ENCODE measurements at places on chromosomes 5 and 9. TPM values are rescaled to one million over a fixed set of nuclear protein-coding genes. Genes with fewer than 3 reads are reported as not detected.

The DMRT3 gene
- total RNA-seq: not detected

The CNTNAP3B gene
- total RNA-seq: 2.2 TPM

The ZFP37 gene
- 4.4 TPM for total RNA-seq

The UQCRQ gene
- total RNA-seq: 73.7 TPM

The NCS1 gene
- 35.8 TPM for total RNA-seq

DNA sequence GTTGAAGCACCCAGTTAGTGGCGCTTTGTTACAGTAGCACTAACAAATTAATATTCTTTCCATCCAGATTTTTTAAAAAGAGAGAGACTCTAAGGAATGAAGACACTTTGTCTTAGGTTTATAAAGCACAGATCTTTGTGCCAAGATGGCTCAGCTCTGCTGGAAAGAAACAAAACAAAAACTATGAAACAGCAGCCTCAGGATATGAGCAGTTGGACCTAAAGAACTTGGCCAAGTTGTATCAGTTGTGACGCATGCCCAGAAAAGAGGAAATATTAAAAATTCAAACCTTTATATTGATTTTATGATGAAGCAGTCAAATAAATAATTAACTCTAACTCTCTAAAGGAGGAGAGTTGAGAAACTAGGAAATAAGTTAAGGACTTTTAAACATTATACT, 427.2 kb downstream of the SPOCK1 start:
- H3K27me3 ChIP-seq: no peaks in the 10 kb centered on the region
- no peaks in the 10 kb centered on the region for H3K36me3 ChIP-seq
- H3K4me1 ChIP-seq: no peaks in the 10 kb centered on the region
- DNase-seq: no peak
- no peak overlapping the region for H3K27ac ChIP-seq
- H3K4me3 ChIP-seq: no peak overlapping the region

- H3K4me1 ChIP-seq: no peaks in the 10 kb centered on the region
- no peak overlapping the region for H3K27ac ChIP-seq
- DNase-seq: no peak
- H3K4me3 ChIP-seq: no peak overlapping the region
- H3K36me3 ChIP-seq: no peaks in the 10 kb centered on the region
Observed at GRCh38 chr5:23703940-23704855, 196.8 kb downstream of the PRDM9 start.

GRCh38 chr9:124846969-124847368, 6.3 kb upstream of the WDR38 start:
- H3K27ac ChIP-seq: no peak overlapping the region
- H3K4me3 ChIP-seq: no peak overlapping the region
- H3K36me3 ChIP-seq: no peaks in the 10 kb centered on the region
- no peaks in the 10 kb centered on the region for H3K4me1 ChIP-seq
- no peaks in the 10 kb centered on the region for H3K27me3 ChIP-seq
- DNase-seq: no peak

GRCh38 chr9:124756011-124756410, 15.1 kb downstream of the NR6A1 start:
- no peak overlapping the region for H3K4me3 ChIP-seq
- no peaks in the 10 kb centered on the region for H3K36me3 ChIP-seq
- DNase-seq: no peak
- H3K4me1 ChIP-seq: peaks cover 5% of the 10 kb centered on the region
- peaks cover 36% of the 10 kb centered on the region for H3K27me3 ChIP-seq

GRCh38 chr5:9226016-9226536, 319.8 kb downstream of the SEMA5A start:
- no peaks in the 10 kb centered on the region for H3K27me3 ChIP-seq
- no peaks in the 10 kb centered on the region for H3K4me1 ChIP-seq
- DNase-seq: no peak
- no peak overlapping the region for H3K4me3 ChIP-seq
- H3K36me3 ChIP-seq: peaks cover 11% of the 10 kb centered on the region

GRCh38 chr5:135013445-135013844, 20.6 kb downstream of the PITX1 start:
- H3K4me3 ChIP-seq: no peak overlapping the region
- no peak overlapping the region for H3K27ac ChIP-seq
- H3K36me3 ChIP-seq: peaks cover 4% of the 10 kb centered on the region
- peaks cover 7% of the 10 kb centered on the region for H3K4me1 ChIP-seq
- DNase-seq: no peak

- H3K4me3 ChIP-seq: peak within 1 kb of the TSS; percentile 26
- H3K4me1 ChIP-seq: peaks cover 2% of the 10 kb centered on the region
- no peak within 1 kb of the TSS for H3K27ac ChIP-seq
- H3K27me3 ChIP-seq: peaks cover 73% of the 10 kb centered on the region
- no peaks in the 10 kb centered on the region for H3K36me3 ChIP-seq
Observed at GRCh38 chr5:176629853-176630680, at the start of the genes EIF4E1B and SNCB. Gene EIF4E1B, plus strand, starts transcription at chr5:176630675. Its CDS starts 12,113 bp downstream, at chr5:176642788. Gene SNCB, minus strand, starts transcription at chr5:176630534. Its CDS starts 880 bp downstream, at chr5:176629654.

DNA sequence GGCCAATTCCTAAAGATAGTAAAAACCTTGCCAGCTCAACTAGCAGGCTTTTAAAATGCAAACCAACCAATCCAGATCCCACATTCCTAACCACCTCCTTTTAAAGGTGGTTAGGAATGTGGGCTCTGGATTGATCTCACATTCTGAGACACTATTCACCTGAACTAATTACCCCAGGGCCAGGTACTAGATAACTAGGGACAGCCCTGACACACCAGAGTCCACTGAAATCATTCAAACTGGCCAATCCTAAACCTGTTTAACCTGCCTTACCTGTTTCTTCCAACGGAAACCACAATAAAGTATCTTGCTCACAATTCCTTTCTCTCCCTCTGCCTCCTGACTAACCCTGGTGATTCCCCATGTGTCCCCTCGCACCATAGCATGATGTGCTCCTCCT, 168.3 kb upstream of the DMAC1 start:
- no peak overlapping the region for H3K27ac ChIP-seq
- no peaks in the 10 kb centered on the region for H3K36me3 ChIP-seq
- H3K27me3 ChIP-seq: no peaks in the 10 kb centered on the region
- no peaks in the 10 kb centered on the region for H3K4me1 ChIP-seq
- no peak overlapping the region for H3K4me3 ChIP-seq

DNA sequence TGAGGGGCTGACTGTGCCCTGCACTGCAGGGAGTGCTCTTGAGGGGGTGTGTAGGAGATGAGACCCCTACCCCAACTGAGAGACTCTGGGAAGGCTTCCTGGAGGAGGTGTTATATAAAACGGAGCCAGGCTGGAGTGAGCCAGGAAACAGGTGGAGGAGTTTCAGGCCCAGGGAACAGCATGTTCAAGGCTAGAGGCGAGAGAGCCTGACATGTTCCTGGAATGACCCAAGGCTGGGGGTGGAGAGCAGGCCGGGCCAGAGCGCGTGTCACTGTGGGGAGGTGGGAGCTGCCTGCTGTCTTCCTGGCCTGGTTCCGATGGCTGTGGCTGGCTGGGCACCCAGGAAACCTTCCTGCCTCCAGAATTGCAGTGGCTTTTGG, 48.7 kb downstream of the RXRA start:
- H3K27ac ChIP-seq: no peak overlapping the region
- no peak for DNase-seq
- no peaks in the 10 kb centered on the region for H3K36me3 ChIP-seq
- H3K4me1 ChIP-seq: peaks cover 33% of the 10 kb centered on the region
- H3K27me3 ChIP-seq: no peaks in the 10 kb centered on the region
- H3K4me3 ChIP-seq: no peak overlapping the region

- no peaks in the 10 kb centered on the region for H3K36me3 ChIP-seq
- no peak for DNase-seq
- no peak overlapping the region for H3K4me3 ChIP-seq
- no peak overlapping the region for H3K27ac ChIP-seq
- peaks cover 12% of the 10 kb centered on the region for H3K27me3 ChIP-seq
- no peaks in the 10 kb centered on the region for H3K4me1 ChIP-seq
Observed at GRCh38 chr5:132059043-132059695, 1.3 kb upstream of the IL3 start.

GRCh38 chr5:3825531-3826451, 230.2 kb downstream of the IRX1 start:
- no peaks in the 10 kb centered on the region for H3K36me3 ChIP-seq
- no peaks in the 10 kb centered on the region for H3K4me1 ChIP-seq
- no peak for DNase-seq

- DNase-seq: no peak
- peaks cover 8% of the 10 kb centered on the region for H3K4me1 ChIP-seq
- no peaks in the 10 kb centered on the region for H3K27me3 ChIP-seq
- peak overlapping the region; percentile 96 for H3K27ac ChIP-seq
- H3K4me3 ChIP-seq: peak overlapping the region; percentile 64
- no peaks in the 10 kb centered on the region for H3K36me3 ChIP-seq
Observed at GRCh38 chr9:34127035-34127948, 794 bp upstream of the DCAF12 start.

GRCh38 chr5:167839065-167839464, 452.4 kb upstream of the WWC1 start:
- no peak for DNase-seq
- H3K4me3 ChIP-seq: no peak overlapping the region
- H3K27me3 ChIP-seq: no peaks in the 10 kb centered on the region
- H3K36me3 ChIP-seq: no peaks in the 10 kb centered on the region

DNA sequence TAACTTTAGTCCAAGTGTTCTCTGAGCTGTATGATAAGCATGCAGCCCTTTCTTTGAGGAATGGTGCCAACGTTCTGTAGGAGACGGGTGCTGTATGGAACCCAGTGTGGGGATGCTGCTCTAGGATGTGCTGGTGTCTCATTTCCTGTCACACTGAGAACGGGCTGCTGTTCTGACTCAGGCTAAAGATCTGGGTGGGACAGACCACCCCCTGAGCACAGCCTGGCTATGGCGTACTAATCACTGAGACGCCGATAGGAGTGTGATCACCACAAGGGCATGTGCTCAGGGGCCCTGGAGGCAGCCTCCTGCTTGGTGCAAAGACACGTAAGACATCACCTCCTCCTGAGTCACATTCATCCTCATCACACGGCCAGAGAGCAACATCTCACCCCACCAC, 240.4 kb downstream of the IRX2 start:
- no peaks in the 10 kb centered on the region for H3K36me3 ChIP-seq
- H3K4me3 ChIP-seq: no peak overlapping the region
- H3K27me3 ChIP-seq: no peaks in the 10 kb centered on the region
- DNase-seq: no peak
- H3K4me1 ChIP-seq: no peaks in the 10 kb centered on the region

GRCh38 chr9:134373269-134373668, 47.0 kb downstream of the RXRA start:
- no peak for DNase-seq
- H3K4me3 ChIP-seq: no peak overlapping the region
- H3K36me3 ChIP-seq: no peaks in the 10 kb centered on the region
- peaks cover 24% of the 10 kb centered on the region for H3K4me1 ChIP-seq

- H3K36me3 ChIP-seq: no peaks in the 10 kb centered on the region
- H3K27ac ChIP-seq: no peak overlapping the region
Observed at GRCh38 chr9:15867334-15867733, 314.5 kb downstream of the CCDC171 start.

DNA sequence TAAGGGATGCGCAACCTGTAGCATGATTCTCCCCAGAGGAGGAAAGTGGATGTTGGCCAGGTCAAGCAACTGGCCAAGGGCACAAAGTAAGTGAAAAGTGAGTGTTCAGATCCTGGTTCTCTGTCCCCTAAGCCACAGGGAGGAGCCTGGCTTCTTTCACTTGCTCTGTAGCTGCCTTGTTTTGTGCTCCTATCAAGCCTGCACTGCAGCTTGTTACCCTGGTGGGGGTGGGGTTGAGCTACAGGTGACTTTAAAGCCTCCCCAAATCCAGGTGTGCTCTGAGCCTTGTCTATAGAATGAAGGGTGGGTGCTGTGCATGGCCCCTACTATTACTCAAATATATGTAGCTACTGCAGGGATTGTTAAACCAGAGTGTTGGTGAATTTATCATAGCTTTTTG, 32.9 kb downstream of the RALGPS1 start:
- H3K36me3 ChIP-seq: no peaks in the 10 kb centered on the region
- no peak for DNase-seq
- peaks cover 2% of the 10 kb centered on the region for H3K27me3 ChIP-seq
- peaks cover 6% of the 10 kb centered on the region for H3K4me1 ChIP-seq
- no peak overlapping the region for H3K27ac ChIP-seq
- H3K4me3 ChIP-seq: no peak overlapping the region

GRCh38 chr9:37761511-37761910, 7.9 kb downstream of the TRMT10B start:
- peaks cover 9% of the 10 kb centered on the region for H3K4me1 ChIP-seq
- H3K36me3 ChIP-seq: peaks cover 4% of the 10 kb centered on the region
- no peak overlapping the region for H3K4me3 ChIP-seq
- H3K27me3 ChIP-seq: no peaks in the 10 kb centered on the region
- DNase-seq: peak; percentile 88

GRCh38 chr5:139982157-139982974, 60.7 kb downstream of the NRG2 start:
- peaks cover 34% of the 10 kb centered on the region for H3K27me3 ChIP-seq
- DNase-seq: peak; percentile 4
- peaks cover 5% of the 10 kb centered on the region for H3K4me1 ChIP-seq
- no peaks in the 10 kb centered on the region for H3K36me3 ChIP-seq

DNA sequence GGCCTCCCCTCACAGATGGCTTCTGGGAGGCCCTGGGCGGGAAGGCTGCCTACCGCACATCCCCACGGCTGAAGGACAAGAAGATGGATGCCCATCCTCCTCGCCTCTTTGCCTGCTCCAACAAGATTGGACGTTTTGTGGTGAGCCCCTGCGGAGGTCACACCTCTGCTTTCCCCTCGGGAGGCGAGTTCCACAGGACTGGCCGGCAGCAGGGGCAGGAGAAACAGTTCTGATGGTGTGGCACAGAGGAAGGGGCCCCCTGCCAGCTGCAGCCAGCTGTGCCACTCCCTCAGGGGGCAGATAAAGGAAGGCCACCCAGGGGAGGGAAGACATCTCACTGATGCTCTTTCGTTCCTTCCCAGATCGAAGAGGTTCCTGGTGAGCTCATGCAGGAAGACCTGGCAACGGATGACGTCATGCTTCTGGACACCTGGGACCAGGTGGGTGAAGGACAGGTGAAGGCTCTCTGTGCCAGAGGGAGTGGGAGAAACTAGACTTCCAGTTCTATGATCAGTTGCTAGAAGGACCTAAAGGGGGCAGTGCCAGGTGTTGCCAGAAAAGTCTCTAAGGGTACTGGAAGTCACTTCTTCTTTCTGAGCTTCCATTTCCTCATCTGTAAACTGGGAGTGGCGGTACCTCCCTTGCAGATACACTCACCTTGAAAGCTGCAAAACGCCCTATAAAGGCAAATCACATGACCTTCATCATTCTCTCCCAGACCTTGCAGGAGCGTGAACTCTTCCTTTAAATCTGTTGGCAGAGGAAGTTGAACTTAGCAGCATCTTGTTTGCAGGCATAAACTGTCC, 41.0 kb downstream of the STOM start:
- DNase-seq: no peak
- peaks cover 11% of the 10 kb centered on the region for H3K4me1 ChIP-seq
- H3K4me3 ChIP-seq: no peak overlapping the region
- H3K27me3 ChIP-seq: no peaks in the 10 kb centered on the region
- peaks cover 85% of the 10 kb centered on the region for H3K36me3 ChIP-seq
- no peak overlapping the region for H3K27ac ChIP-seq

- no peak overlapping the region for H3K27ac ChIP-seq
- no peak overlapping the region for H3K4me3 ChIP-seq
- no peaks in the 10 kb centered on the region for H3K27me3 ChIP-seq
- H3K36me3 ChIP-seq: no peaks in the 10 kb centered on the region
- H3K4me1 ChIP-seq: no peaks in the 10 kb centered on the region
Observed at GRCh38 chr5:179504600-179505396, 45.6 kb upstream of the RUFY1 start.

GRCh38 chr9:114682846-114683245, 854 bp upstream of the TEX48 start:
- no peak overlapping the region for H3K4me3 ChIP-seq
- H3K27ac ChIP-seq: no peak overlapping the region
- peaks cover 4% of the 10 kb centered on the region for H3K4me1 ChIP-seq

- H3K4me1 ChIP-seq: no peaks in the 10 kb centered on the region
- no peaks in the 10 kb centered on the region for H3K27me3 ChIP-seq
- H3K4me3 ChIP-seq: no peak overlapping the region
- peak; percentile 28 for DNase-seq
Observed at GRCh38 chr5:133635051-133635450, 22.7 kb upstream of the FSTL4 start.
